ENCODE measurements at places on chromosomes 7 and 10. TPM values are rescaled to one million over a fixed set of nuclear protein-coding genes. Genes with fewer than 3 reads are reported as not detected.

DNA sequence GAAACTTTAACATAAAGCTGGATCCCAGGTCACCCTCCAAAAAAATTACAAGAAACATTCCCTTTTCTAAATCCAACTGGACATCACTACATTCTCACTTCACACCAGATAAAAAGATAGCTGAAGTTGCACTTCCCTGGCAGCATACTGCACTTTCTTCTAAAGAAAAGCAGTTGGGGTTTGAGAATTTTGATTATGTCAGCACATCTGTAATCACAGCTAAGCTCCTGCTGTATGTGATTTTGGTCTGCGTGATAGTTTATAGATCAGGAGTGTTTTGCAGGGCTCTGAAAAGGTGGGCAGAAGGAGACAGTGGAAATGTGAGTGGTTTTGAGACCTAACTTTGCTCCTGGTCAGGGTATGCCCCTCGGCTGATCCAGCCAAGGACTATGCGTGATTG lies 199.1 kb upstream of the AKR1E2 start:
- no peaks in the 10 kb centered on the region for H3K4me1 ChIP-seq
- no peak for DNase-seq
- no peaks in the 10 kb centered on the region for H3K27me3 ChIP-seq
- H3K4me3 ChIP-seq = no peak overlapping the region

GRCh38 chr10:80131499-80131901 lies 1.0 kb upstream of the PLAC9 start:
- no peak overlapping the region for H3K4me3 ChIP-seq
- no peak for DNase-seq
- H3K27me3 ChIP-seq = peaks cover 13% of the 10 kb centered on the region
- no peak overlapping the region for H3K27ac ChIP-seq
- H3K4me1 ChIP-seq = peaks cover 20% of the 10 kb centered on the region

DNA sequence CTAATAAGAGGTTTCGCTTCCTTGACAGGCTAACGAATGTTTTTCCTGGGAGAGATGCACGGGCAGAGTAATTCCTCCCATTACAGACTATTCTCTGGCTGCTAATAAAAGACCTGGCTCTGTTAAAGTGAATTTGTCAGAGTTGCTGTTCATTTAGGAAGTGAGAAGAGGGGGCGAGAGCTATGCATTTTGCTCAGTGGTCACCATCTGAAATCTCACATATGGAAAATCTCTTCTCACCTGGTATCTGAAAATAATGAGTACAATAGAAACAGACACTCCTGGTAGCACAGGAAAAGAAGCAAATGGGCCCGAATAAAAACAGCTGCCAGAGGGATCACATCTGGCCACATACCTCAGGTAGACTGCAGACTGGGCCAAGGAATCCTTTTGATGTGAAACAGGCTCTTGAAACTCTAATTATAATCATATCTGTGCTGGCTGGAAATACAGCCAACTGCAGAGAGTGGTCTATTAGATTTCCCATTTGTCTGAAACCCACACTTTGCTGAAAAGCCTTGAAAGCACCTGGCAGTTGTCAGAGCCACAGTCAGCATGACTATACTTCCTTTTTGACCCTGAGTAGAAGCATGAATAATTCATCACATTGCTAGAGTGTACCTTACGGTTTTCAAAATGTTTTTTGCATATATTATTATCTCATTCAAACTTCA lies 33.6 kb downstream of the AOAH start:
- H3K4me3 ChIP-seq = no peak overlapping the region
- H3K4me1 ChIP-seq = no peaks in the 10 kb centered on the region
- no peak overlapping the region for H3K27ac ChIP-seq
- no peaks in the 10 kb centered on the region for H3K36me3 ChIP-seq

Gene OR2A42
- not detected for total RNA-seq

GRCh38 chr10:45151467-45152214 lies 150.9 kb downstream of the ZNF22 start:
- no peaks in the 10 kb centered on the region for H3K36me3 ChIP-seq
- H3K4me3 ChIP-seq = no peak overlapping the region
- H3K4me1 ChIP-seq = no peaks in the 10 kb centered on the region
- no peak for DNase-seq
- no peak overlapping the region for H3K27ac ChIP-seq
- H3K27me3 ChIP-seq = no peaks in the 10 kb centered on the region

DNA sequence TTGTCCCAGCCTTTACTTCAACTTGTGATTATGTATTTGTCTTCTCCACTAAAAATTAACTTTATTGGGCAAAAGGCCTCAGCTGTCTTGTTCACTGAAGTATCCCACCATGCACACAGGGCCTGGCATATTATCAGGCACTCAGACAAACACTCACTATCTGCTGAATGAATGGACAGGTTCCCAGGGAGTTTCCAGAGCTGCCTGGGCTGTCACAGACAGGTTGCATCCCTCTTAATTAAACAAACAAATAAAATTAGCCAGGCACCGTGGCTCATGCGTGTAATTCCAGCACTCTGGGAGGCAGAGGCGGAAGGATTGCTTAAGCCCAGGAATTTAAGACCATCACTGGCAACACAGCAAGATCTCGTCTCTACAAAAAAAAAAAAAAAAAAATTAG lies 1.5 kb upstream of the TSPAN14 start:
- peaks cover 3% of the 10 kb centered on the region for H3K36me3 ChIP-seq
- H3K4me1 ChIP-seq = peaks cover 67% of the 10 kb centered on the region
- no peak overlapping the region for H3K4me3 ChIP-seq

DNA sequence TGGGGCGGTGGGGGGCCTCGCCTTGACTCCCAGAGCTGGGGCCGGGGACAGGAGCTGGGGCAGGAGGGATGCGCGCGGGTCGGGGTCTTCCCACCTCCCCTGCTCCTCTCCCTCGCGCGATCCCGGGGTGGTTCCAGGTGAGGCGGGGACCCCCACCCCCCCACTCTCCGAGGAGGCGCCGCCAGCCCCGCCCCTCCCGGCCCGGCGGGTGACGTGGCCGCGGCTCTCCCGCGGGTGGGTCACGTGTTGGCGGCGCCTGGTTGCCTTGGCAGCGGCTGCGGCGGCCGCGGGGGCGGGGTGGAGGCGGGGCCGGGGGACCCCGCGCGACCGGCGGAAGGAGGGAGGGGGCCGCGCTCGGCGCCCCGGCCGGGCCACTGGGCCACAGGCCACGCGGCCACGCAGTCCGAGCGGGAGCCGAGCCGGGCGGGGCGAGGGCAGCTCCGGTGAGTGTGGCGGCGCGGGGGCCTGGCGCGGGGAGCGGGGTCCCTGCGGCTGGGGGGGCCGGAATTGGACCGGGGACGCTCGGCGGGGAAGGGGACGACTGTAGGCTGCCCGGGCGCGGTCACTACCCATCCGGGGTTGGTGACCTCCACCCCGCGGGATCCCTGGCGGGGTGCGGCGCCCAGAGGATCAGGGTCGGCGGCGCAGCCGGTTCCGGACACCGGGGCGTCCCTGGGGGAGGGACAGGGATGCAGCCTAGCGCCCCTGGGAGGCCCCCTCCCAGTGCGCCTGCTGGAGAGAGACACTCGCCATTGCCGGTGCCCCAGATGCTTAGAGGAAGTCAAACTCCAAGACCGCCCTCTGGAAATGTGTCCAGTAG lies at the start of gene ORAI2:
ORAI2 (plus strand) TSS at position 357 of the 820 bp plus-strand sequence. CDS start 5,382 bp downstream, outside the sequence.
- no peaks in the 10 kb centered on the region for H3K36me3 ChIP-seq
- H3K27ac ChIP-seq = peak within 1 kb of the TSS; percentile 83
- peaks cover 30% of the 10 kb centered on the region for H3K4me1 ChIP-seq
- DNase-seq = peak; percentile 89

All from lower lobe of right lung (tissue), 2 donors.